ENCODE measurements at places on chromosomes 4 and X.

GRCh38 chr4:57575426-57575825, 465.2 kb upstream of the IGFBP7 start:
- DNase-seq, result no peak

GRCh38 chr4:184812651-184813181, 13.1 kb downstream of the ACSL1 start:
- DNase-seq, result peak; percentile 47

GRCh38 chrX:26789751-26790150, 573.8 kb downstream of the MAGEB5 start:
- no peak for DNase-seq

- DNase-seq, result no peak
Observed at GRCh38 chr4:150411520-150411919, 170.4 kb upstream of the MAB21L2 start.

- no peak for DNase-seq
Observed at GRCh38 chrX:44997888-44998287, 124.9 kb downstream of the KDM6A start.

GRCh38 chr4:143512978-143513313, 556 bp upstream of the SMARCA5 start:
- DNase-seq, result no peak
